Activated naive CD4-positive, alpha-beta T cell (primary cell): ENCODE measurements at places on chromosomes 3 and 15.

- no peak for DNase-seq
Observed at GRCh38 chr15:73518876-73519733, 76.1 kb downstream of the REC114 start.

DNA sequence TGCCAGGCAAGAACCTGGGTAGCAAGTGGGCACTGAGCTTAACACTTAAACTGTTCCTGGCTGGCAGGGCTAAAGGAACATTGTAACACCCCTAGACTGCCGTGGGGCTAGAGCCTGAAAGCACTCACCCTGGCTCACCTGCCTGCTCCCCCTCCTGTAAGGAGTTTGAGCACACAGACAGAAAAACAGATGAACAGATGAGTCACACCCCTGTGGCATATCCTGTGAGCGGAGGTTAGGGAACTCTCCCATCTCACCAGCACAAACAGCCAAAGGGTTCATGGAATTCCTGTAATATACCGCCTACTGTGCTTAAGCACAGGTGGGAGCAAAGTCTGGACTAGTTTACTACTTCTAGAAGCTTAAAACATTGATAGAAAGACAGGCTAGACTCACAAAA, 300.1 kb downstream of the ROBO1 start:
- DNase-seq = no peak

- no peak for DNase-seq
Observed at GRCh38 chr15:71296315-71296679, 181.0 kb downstream of the THSD4 start.

DNA sequence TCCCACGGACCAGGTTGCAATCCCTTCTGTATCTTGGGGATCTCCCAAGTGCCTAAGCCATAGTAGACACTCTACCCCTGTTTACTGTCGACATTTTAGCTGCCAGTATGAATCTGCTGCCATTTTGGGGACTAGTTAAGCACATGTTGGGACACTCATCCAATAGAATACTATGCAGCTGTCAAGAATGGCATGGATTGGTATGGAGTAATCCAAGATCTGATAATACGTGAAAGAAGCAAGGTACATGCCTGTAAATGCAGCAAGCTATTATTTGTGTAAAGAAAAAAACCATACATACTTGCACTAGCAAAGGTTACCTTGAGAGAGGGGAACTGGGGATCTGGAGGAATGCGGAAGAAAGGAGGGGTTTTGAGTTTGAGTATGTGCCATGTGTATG, 129.3 kb downstream of the SMAD6 start:
- DNase-seq = no peak

- no peak for DNase-seq
Observed at GRCh38 chr3:196749125-196749524, 9.5 kb downstream of the PAK2 start.

DNA sequence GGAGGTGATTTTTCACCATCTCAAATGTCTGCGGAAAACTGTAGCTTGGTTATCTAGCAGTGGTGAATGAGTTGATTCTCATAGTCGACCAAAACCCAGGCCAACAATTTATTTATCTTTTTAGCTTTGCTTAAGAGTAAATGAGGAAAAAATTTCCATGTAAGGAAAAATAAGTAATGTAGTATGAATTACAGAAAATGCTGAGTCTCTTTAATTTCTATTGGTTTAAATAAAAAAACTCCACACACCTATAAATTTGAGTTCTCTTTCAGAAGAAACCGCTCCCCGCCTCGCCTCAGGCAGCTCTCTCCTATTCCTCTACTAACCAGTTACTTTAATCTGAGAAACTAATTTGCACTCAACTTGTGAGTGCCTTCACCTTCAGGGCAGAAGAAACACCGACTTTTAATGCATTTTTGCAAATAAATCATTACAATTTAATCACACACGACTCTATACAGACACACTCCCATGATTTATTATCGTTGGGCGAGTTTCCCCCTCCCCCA, 540 bp upstream of the RSRC1 start:
- no peak for DNase-seq

GRCh38 chr3:25831578-25831977, 41.7 kb downstream of the OXSM start:
- DNase-seq = no peak

GRCh38 chr15:93063262-93063671, 25.7 kb downstream of the RGMA start:
- no peak for DNase-seq

DNA sequence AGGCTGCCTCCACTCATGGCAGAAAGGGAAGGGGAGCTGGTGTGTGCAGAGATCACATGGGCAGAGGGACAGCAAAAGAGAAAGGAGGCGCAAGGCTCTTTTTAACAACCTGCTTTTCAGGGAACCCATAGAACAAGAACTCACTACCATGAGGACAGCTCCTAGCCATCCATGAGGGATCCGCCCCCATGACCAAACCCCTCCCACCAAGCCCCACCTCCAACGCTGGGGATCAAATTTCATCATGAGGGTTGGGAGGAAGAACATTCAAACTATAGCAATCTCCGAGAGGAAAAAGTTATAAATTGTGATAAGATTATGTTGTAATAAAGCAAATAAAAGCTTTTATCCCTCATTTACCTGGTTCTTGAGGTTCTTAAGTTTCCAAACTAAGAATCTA, 84.7 kb upstream of the LMCD1 start:
- no peak for DNase-seq

DNA sequence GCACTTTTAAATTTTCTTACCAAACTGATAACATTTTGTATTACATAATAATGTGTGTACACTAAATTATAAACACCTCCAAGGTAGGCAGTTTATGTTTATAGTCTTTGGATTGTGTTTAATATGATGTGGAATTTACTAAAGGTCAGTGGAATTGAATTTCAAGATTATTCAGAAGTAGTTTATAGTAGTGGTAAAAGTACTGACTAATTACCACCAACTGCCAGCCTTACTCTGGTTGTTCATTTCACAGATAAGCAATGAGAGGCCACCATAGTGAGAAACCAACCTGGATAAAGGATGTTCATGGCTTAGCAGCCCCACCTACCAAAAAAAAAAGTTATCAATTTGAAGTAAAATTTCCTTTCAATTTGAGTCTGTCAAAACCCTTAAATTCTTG, 54.0 kb upstream of the EIF5A2 start:
- DNase-seq = no peak

- no peak for DNase-seq
Observed at GRCh38 chr3:194865615-194866014, 179.9 kb downstream of the FAM43A start.

DNA sequence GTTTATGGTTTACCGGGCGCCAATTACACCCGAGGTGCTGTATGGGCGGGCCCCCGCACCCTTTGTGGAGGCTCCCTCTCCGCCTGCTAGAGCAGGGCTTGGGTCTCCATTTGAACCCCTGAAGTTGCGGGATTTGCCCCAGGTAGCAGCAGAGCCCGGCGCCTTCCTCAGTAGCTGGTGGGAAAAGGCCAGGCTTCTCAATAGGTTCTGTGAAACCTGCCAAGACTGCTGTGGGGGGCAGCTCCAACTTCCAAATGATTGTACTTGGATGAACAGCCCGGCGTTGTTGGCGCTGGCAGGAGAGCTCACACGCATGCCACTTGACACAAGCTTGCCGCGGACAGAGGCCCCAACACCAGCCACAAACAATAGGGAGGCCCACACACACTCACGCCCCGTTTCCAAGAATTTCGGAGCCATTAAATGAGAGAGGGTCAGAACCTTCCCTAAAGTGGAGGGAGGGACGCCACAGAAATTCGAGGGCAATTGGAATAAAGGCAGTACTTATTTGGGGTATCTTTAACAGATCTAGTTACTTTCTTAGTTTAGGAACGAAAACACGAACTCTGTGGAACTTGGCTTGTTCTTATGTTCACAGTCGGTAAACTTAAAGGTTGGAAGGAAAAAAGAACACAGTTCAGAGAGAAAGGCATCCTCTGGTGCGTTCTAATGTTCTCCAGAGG, 1.4 kb downstream of the EPHB3 start:
- DNase-seq = no peak

GRCh38 chr15:86906376-86906775, 826.7 kb downstream of the AGBL1 start:
- no peak for DNase-seq

- no peak for DNase-seq
Observed at GRCh38 chr3:156718622-156719306, 44.4 kb downstream of the TIPARP start.

DNA sequence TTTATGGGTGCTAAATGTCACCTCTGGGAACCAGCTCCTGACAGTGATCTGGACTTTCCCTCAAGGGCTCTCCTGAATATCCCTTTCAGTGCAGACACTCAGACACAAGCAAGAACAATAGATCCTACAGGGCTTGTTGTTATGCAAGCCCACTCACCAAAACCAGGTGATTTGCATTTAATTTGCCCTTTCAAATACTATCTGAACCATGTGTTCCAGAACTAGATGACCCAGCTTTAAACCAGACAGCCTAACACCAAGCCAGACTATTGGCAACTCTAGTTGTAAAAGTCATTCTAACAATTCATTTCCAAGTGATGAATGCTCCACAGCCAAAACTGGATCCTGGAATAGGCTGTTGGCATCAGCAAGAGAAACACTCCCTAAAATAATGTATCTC, 5.6 kb upstream of the ATP8B4 start:
- no peak for DNase-seq

DNA sequence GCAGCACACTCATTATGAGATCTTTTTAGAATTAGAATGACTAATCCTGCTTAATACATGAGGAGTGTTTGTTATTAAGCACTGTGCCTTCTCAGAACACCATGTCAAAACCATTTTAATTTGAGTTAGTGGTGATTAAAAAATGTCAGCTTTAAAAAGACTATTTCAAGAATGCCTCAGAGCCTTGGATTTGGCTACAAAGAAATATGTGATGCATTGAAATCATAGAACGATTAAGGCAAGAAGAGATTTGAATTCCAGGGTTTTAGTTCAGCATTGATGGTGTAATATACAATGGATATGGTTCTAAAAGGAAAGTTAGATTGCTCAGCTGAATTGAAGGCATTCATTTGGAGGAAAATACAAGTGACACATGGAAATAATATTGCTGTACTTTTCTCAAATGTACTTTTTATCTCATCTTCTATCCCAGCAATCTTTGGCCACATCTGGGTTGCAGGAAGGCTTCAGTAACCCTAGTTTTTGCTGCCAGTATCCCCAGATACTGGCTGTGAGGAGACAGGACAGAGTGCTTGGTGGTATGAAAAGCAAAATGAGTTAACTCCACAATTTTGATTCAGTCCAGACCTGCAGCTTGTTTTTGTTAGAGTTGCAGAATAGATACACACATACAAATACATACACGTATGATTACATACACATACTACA, 303.8 kb downstream of the CLSTN2 start:
- no peak for DNase-seq

DNA sequence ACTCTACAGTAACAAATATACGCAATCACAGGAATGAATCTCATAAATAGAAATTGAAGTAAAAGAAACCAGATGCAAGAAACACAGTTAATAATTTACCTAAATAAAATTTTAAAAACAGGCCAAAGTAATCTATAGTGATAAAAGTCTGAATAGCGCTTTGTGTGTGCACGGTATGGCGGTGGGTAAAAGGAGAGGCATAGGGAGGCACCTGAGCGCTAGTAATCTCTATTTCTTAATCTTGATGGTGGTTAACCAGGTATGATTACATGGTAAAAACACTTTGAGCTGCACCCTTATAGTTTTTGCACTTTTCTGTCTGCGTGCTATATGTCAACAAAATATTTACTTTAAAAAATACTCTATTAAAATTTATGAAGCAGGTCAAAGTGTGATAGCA, 198.1 kb upstream of the SATB1 start:
- DNase-seq = no peak

- no peak for DNase-seq
Observed at GRCh38 chr15:74548241-74548640, 7.2 kb downstream of the ARID3B start.

DNA sequence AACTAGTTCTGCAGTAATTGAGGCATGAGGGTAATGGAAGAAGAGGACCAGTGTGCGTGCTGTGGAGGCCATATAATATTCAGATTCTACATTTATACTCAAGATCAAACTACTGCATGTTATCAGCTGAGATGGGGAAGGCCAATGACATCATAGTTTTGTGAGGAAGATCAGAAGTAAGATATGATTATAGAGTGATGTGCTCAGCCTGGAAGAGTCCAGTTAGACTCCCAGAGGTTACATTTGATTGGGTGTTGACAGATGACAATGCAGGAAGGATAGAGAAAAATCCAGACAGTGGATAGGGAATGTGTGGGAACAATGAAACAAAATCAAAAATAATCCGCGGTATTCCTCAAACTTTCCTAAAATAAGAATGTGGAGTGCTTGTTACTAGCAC, 35.4 kb downstream of the GOLIM4 start:
- no peak for DNase-seq

GRCh38 chr3:48662753-48663488, at the start of gene CELSR3:
Gene CELSR3, minus strand, starts transcription at chr3:48662886. Its CDS starts 252 bp downstream, at chr3:48662634.
- DNase-seq = no peak

DNA sequence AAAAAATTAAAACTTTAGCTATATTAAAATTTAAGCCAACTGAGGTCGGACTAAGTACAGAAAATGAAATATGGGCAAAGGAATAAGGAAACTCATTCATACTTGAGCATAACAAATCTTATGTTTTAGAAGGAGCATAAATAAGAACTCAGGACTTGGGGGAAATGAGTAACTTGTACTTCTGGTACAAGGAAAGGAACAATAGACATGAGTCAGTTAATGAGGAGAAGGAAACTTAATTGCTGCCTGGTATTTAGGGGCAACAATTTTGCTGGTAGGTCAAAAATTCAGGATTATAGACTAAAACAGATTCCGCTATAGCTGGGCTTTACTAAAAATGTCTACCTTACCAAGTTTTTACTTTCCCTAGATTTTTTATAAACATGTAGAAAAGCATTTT, 113.1 kb downstream of the MYO5A start:
- no peak for DNase-seq

GRCh38 chr3:20914310-20914709, 728.3 kb upstream of the SGO1 start:
- DNase-seq = no peak

GRCh38 chr15:69468241-69469121, 15.9 kb downstream of the RPLP1 start:
- peak; percentile 60 for DNase-seq

- DNase-seq = no peak
Observed at GRCh38 chr3:162584986-162585385, 1088.4 kb downstream of the OTOL1 start.

DNA sequence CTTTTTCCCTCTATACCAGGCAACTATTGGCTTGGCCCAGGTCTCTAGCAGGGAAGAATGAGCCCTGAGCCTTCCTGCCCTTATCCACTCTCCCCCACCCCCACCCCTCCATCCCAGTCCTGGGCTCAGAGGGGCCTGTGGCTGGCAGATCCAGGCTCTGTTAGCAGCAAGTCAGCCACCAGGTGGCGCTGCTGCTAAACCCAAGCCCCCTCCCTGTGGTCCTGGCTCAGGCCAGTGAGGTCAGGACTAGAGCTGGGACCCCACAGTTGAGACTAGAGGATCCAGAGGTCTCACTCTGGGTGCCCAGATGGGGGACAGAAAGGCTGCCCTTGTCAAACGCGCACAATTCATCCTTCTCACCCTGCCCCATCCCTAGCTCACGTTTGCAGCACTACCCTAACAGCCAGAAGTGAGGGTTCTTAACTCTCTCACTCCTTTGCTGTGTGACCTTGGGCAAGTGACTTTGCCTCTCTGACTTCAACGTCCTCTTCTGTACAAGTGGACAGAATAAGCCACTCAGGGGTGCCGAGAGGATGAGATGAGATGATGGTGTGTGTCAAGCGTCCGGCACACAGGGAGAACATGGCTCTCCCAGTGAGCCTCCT, 46.8 kb upstream of the SLC6A1 start:
- peak; percentile 9 for DNase-seq

- no peak for DNase-seq
Observed at GRCh38 chr3:192929755-192930547, 12.3 kb upstream of the MB21D2 start.

GRCh38 chr3:185900228-185900627, 37.6 kb downstream of the TRA2B start:
- DNase-seq = no peak

- DNase-seq = no peak
Observed at GRCh38 chr15:93111451-93111850, 22.4 kb upstream of the RGMA start.
